ENCODE measurements at places on chromosomes 6 and 20.

DNA sequence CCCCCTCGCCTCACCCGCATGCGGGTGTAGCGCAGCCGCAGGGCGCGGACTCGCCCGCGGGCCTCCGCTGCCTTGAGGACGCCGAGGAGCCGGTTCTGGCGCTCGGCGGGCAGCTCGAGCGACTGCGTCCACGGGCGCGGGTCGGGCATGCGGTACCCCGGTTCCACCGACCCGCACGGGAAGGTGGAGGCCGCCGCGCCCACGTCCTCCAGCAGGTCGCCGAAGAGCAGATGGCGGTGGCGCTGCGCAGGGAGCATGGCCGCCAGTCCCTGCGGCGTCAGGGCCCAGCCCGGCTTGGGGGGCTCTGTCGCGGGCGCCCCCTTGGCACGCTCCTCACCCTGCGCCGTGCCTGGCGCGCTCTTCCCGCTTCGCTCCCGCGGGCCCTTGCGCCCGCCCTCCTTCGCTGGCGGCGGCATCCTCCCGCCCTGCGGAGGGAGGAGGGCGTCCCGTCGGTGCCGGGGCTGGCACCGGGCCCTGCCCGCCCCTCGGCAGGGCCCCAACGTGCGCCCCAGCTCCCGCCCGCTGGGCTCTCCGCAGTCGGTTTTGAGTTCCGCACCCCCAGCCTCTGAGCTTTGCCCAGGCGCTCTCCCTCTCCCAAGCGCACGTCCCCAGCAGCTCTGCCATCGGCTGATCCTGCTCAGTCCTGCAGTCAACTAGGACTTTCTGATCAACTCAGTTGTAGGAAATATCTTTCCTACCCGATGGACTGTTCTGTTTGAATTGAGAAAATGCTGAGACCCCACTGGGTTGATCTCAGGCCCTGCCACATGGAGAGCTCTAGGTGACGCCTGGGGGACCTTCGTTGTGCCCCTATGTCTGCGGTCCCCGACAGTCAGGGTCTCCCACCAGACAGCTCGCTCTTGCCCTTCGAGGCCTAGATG lies at the start of gene LKAAEAR1:
Gene LKAAEAR1, minus strand, starts transcription at position 595 of the 881 bp plus-strand sequence. Its CDS starts 179 bp downstream, at position 416.
- DNase-seq: peak; percentile 36

- no peak for DNase-seq
These were observed 66.5 kb upstream of the LY86 start for GRCh38 chr6:6521961-6522482.

DNA sequence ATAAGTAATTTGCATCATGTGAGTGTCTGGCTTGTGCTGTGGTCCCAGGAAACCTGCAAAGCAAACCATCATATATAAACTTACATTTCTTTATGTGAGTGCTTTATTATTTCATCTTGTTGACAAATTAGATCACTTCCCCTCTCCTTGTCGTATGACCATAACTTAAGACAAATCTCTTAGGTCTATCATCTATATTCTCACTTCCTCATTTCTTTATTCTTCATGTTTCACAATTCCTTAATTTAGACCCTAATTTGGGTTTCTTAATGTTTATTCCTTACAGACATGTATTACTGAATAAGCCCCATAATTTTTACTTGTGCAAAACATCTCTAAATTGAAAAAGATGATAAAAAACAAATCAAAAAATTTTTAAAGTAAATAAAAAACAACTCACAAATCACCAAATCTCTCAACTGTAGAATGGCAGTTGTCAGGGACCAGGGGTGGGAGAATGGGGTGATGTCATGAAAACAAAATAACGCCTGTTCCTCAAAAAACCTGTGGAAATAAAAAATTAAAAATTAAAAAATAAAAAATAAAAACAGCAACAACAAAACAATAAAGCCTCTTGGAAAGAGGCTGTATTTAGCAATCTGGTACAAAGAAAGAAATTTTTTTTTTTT lies 49.5 kb upstream of the FBXO30 start:
- no peak for DNase-seq

DNA sequence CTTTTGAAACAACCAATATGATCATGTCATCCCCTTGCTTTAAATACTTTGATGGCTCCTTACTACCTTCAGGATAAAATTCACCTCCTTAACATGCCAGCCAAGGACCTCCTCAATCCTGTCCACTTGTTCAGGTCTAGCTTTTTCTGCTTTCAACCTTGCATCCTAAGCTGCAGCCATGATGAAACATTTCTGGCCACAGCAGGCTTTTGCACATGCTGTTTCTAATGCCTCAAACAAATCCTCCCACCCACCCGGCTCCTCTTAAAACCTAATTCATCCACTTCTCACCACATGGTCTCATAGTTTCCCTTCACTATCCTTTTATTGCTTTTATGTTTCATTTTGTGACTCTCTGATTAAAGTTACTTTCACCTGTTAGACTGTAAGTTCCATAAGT lies 124.6 kb downstream of the MYB start:
- no peak for DNase-seq

GRCh38 chr6:42210551-42210950 lies 7.1 kb downstream of the MRPS10 start:
- peak; percentile 51 for DNase-seq

DNA sequence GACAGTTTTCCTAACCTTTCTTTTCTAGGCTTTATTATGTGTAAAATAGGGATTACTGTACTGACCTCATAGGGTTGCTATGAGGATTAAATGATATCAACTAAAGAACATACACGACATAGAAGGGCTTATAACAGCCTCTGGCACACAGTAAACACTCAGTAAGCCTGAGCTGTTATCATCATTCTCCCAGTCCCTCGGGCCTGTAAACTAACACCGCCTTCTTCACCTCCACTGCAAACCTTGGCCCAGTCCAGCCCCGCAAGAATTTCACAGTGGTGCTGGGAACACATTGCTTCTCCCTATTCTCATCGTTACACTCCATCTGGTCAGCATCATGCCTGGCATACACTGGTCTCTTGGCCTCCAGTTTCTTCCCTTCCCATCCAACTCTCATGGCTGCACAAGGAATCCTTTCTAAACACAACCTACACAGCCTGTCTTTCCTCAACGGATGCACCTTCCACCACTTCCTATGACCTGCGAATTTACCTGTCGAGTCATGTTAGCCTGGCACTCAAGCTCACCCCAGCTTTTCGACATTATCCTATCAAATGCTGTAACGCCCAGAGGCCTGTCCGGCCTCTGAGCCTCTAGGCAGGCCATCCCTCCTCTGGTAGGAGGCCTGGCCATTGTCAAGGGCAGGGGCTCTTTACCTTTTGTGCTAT lies 92.1 kb downstream of the FYN start:
- peak; percentile 66 for DNase-seq

GRCh38 chr20:5000263-5001173 lies 792 bp downstream of the SLC23A2 start:
- no peak for DNase-seq

DNA sequence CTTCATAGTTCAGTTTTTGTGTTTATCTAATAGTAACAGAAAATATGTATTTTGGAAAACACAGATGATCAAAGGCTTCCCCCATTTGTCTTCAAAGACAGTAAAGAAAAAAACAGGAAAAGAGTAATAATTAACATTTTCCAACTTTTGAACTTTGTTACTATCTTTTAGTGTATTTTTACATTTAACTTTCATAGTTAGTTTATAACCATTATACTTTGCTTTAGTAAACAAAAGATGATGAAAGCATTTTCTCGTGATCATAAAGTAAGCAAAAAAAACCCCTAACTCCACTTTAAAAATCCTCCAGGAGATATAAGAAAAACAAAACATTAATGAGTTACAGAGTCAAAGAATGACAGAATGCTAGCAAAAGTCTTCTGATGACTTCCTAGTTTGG lies 13.6 kb upstream of the GPRC6A start:
- DNase-seq: no peak

DNA sequence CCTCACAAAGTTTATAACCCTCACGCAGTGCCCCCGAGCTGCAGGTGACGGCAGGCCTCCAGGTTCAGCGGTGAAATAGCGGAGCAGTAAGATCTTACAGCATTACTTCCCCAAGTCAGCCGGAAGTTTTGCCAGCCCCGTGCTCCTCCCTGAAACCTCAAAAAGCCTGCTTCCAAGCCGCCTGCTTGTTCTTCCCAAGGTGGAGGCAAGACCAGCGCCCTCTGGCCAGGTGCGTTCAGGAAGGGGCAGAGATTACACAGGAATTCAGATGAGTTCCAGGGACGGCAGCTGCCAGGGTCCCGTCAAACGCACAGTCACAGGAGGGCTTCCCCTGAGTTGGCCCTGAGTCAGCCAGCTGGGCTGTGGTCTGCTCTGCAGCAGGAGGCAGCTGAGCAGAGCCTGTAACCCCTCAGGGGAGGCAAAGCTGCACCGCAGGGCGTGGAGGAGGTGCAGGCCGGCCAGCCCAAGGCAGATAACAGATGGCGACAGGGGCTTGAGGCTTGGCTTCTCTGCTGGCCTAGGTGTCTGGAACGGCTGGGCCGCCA lies 124.1 kb upstream of the RPS6KA2 start:
- DNase-seq: no peak

DNA sequence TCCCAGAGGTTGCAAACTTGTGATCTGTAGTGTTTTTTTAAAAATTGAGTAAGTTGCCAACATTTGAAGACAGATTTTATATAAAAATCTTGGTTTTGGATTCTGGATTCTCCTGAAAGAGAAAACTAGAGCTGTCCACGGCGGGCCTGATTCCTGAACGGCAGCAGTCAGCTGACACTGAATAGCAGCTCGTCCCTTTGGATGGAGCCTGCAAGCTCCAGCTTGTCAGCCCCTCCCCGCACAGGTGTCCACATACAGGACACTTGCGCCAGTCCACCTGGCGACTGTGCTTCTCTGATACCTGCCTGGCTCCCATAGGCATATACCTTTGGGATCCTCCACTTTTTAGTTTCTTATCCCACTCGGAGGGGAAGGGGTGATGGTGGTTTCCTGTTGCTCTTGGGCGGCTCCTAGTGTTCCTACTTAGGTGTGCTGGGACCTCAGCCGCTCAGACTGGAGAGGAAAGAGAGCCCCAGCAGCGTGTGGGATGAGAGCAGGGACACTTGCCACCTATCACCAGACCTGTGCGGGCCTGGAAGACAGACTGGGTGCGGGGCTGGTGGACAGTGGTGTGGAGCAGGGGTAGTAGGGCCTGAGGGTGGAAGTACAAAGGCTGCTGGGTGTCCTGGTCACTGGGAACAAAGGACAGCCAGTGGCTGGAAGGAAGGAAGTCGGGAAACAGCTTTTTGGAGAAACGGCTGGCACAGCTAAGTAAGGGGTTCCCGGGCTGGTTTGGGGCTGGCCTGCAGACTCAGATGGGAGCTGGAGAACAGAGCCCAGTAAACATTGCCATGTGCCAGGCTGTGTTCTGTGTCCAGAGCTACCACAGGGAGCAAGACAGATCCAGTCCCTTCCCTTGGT lies 18.3 kb downstream of the GHRH start:
- no peak for DNase-seq

DNA sequence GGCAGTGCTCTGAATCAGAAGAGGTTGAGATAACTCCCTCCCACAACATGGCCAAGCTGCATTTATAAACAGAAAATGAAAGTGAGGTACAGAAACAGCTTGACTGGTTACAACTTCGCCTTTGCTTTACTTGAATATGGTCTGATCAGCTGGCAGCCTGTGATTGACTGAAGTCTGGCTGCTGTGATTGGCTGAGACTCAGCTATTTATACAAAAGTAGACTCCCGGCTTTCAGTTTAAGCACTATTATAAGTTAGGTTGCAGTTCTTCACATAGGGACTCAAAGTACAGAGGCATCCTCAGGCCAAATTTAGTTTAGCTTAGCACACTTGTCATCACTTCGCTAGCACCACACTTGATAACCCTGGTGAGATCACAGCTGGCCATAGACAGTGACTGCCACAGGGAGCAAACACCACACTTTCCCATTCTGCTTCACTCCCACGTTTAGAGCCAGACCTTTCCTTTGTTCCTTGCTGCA lies 362.6 kb downstream of the EPM2A start:
- DNase-seq: peak; percentile 64

DNA sequence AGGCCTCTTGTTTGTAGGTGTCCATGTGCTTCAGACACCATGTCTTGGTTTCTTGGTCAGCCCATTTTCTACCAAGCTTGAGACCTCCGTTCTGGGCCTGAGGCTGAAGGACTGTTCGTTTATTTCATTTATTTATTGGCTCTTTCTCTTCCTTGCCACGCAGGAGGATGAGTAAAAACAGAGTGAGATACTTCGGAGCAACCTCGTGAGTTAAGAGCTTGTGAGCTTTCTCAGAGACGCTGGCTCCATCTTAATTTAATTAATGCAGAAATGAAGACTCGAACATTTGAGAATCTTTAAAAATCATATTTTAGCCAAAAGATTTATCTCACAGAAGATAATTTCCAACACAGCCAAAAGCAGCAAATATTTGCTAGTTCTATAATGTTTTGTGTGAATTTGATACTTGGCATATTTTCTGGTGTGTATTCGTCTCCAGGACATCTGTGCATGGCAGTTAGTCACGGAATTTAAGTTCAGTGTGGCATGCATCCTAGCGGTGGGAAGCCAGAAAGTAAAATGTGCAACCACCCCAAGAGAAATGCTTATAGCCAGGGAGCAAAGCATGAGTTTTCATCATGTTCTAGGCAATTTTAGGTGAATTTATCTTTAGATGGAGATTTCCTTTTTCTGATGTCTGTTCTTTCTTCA lies 76.0 kb downstream of the THBS2 start:
- DNase-seq: no peak

- peak; percentile 60 for DNase-seq
These were observed 1.6 kb downstream of the TBC1D20 start for GRCh38 chr20:460707-461106.

DNA sequence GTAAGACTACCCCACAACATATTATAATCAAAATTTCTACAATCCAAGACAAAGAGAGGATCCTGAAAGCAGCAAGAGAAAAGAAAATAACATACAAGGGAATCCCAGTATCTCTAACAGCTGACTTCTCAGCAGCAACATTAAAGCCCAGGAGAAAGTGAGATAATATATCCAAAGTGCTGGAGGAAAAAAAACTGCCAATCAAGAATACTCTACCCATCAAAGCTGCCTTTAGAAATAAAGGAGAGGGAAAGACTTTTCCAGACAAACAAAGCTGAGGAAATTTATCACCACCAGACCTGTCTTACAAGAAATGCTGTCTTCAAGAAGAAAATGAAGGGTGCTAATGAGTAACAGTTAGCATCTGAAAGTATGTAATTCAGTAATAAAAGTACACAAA lies 43.3 kb upstream of the IRAK1BP1 start:
- no peak for DNase-seq

GRCh38 chr20:24465730-24466129 lies 3.7 kb upstream of the SYNDIG1 start:
- peak; percentile 60 for DNase-seq

DNA sequence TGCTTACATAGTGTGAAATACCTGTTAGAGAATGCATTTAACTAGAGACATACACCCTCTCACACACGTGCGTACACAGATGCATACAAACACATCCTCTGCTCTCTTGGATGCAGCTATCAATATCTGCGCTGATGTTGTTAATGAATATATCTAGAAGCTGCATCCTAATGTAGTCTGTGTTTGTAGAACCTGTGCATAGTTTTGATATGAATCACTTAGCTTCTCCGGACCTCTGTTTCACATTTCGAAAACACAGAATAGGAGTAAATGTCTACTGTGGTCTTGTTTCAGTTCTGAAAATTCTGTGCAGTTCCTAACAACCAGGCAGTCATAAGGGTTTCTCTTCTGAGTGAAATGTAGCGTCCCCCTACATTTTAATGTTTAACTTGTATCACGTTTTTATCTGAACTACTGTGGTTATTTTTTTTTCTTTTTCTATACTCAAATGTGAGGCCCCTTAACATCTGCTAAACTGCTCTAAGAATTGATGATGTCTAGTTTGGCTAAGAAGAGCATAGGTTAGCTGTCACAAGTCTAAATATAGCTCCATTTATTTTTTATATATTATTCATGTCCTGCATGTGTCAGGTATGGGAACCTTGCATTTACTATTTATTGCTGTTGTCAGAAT lies 254.5 kb downstream of the TMEM242 start:
- DNase-seq: no peak

GRCh38 chr6:159933077-159933476 lies 35.8 kb upstream of the IGF2R start:
- DNase-seq: no peak

- DNase-seq: peak; percentile 71
These were observed 35.9 kb downstream of the EPM2A start for GRCh38 chr6:145699462-145699861.
